ENCODE measurements at places on chromosomes 3 and 15.

DNA sequence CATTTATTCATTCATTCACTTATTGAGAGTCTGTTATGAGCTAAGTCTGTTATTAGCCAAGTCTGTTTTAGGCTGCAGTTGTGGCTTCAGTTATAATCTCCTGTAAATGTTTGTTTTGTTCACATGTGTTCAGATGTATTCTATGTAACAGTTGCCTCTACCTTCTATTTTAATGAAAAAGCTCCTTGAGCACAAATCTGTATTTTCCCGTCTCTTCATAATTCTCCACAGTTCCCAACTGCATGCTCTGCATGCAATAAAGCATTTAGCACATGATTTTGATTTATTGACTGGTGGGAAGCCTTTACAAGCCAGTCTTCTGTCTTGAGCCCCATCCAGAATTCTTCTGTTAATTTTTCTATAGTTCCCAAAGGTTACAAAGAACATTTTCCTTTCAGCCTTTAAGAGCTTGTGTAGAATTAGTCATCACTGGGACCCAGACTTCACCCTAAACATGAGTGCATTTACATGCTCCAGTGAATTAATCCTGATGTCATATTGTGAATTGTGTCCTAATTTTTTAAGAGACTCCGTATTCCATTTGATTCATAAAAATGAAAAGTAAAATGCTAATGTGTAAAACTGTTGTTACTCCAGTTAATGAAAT is 122.3 kb upstream of the NR2E3 start:
- DNase-seq = peak; percentile 71

- DNase-seq = peak; percentile 79
These were observed 183.4 kb upstream of the TOPAZ1 start for GRCh38 chr3:44058022-44058867.

DNA sequence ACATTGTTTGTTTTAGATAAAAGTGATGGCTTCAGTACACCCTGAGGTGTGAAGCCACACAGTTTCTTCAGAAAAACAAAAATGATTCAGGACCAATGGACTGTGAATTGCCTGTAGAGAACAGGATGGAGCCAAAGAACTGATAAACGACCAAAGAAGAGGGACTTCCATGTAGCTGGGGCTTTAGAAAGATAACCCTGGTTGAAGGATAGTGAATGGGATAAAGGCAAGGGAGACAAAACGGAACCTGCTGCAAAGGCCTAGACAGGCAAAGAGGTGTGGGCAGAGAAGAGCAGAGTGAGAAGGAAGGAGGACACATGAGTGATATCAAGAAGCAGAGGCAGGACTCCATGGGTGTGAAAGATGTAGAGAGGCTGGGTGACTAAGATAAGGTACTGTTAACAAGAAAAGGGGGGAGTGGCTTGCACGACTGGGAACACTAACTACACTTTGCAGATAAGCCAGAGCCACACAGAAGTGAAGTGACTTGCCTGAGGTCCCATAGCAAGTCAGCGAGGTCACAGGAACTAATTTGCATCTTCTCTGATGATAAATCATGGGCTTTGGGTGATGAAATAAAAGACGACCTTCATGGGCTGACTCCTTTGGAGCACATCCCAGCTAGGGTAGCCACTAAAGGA is 44.3 kb downstream of the RAB6B start:
- no peak for DNase-seq

DNA sequence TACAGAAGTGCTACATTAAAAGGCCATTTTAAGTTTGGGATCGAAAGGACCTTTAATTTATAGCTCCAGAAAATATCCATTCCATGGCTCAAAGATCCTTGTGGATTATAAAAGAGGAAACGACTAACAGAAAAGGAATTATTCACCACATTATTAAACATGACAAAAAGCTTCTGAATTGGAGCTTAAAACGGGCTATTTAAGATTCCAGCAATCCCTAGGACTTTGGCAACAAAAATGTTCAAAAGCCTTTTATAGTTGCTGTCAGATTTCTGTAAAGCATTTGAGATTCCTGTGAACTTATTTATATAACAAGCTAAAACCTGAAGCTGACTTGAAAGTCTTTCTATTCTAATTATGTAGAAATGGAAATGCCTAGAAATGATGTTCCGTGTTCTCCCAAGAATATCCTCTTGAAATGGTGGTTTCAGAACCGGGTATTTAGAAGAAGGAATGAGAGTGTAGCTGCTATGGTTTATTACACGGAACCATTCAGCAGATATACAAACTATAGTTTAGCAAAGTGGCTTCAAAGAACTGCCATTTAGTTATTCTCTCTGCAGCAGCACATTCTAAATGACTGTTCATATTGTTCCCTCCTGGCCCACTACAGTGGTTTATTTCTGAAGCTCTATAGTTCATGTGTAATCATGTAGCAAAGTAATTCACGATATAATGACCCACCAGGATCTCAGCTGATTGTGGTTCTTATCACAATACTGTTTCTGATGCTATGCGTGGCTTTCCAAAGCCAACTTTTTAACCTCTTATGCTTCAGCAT is 961.7 kb downstream of the FHIT start:
- no peak for DNase-seq

GRCh38 chr15:92158426-92158825 is 235.3 kb upstream of the ST8SIA2 start:
- DNase-seq = no peak

- DNase-seq = no peak
These were observed 55.6 kb downstream of the PLXNA1 start for GRCh38 chr3:127038466-127038865.

DNA sequence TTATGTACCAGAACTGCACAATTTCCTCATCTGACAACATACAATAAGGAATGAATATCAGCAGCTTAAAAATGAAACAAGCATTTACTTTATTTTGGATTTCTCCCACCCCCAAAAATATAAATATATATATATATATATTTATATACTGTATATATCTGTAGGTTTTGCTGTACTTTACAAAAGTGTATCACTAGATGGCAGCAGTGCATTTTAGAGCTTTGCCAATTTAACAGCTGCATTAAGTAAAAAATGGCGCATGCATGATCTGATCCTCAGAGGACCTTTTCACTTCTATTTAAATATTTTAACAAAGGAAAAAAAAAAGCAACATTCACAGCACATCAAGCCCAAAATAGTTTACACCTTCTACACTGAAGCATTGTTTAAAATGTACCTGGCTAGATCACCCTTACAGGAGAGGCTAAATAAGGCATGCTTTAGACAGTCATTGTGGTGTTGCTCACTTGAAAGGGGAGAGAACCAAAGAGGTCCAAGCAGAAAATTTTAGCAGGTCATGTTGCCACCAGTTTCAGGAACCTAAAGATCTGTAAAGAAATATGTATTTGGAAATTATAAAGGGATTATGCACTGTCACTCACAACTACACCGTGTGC is 72.6 kb downstream of the NPTN start:
- peak; percentile 77 for DNase-seq

- DNase-seq = peak; percentile 49
These were observed 44.0 kb downstream of the BFSP2 start for GRCh38 chr3:133443649-133444422.
